ENCODE measurements at places on chromosomes 2 and 18.

DNA sequence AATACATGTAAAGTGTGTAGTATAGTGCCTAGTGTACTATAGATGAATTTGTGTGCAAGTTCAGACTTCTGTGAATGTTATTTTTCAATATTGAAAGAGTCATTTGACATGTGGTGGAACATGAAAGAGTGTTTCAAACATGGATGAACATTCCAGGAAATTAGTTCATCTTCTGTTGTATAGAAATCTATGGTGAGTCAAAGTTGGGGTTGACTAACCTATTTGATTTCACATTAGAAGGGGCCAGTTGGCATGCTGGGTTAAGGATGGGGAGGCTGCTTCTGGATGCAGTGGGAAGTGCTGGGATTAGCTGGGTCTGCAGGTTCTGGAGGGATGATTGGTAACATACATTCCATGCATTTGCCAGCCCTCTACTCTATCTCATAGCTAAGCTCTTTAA lies 50.6 kb downstream of the LYPD6B start:
- DNase-seq = no peak

DNA sequence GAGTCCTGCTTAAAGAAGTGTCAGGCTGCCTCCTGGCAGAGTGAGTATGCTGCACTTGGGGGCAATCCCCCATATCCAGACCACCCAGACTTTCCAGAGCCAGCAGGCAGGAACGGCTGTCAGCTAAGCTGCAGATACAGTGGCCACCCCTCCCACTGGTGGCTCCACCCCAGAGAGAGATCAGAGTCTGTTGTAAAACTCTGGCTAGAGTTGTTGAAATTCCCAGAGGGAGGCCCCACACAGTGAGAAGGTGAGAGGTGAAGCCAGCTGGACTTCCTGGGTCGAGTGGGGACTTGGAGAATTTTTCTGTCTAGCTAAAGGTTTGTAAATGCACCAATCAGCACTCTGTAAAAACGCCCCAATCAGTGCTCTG lies 533.8 kb upstream of the ACVR2A start:
- no peak for DNase-seq

GRCh38 chr2:50777954-50778353 lies 254.0 kb downstream of the NRXN1 start:
- peak; percentile 14 for DNase-seq

GRCh38 chr2:6724605-6725140 lies 141.0 kb downstream of the CMPK2 start:
- no peak for DNase-seq

DNA sequence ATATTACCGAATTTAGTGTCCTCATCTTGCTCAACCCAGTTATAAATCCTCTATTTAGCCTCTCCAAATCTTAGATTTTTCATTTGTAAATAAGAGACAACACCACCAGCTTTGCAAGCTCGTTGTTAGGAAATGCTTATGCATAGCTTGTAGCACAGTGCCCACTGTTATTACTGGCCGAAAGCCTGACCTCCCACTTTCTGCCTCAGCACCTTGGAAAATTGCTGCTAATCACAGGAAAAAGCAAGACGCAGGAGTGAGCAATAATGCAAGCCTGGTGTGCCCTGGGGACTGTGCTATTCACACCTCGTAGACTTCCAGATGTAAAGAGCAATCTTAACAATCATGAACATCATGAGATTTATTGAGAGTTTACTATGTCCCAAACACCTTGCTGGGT lies 124.2 kb upstream of the ARL4C start:
- DNase-seq = no peak

DNA sequence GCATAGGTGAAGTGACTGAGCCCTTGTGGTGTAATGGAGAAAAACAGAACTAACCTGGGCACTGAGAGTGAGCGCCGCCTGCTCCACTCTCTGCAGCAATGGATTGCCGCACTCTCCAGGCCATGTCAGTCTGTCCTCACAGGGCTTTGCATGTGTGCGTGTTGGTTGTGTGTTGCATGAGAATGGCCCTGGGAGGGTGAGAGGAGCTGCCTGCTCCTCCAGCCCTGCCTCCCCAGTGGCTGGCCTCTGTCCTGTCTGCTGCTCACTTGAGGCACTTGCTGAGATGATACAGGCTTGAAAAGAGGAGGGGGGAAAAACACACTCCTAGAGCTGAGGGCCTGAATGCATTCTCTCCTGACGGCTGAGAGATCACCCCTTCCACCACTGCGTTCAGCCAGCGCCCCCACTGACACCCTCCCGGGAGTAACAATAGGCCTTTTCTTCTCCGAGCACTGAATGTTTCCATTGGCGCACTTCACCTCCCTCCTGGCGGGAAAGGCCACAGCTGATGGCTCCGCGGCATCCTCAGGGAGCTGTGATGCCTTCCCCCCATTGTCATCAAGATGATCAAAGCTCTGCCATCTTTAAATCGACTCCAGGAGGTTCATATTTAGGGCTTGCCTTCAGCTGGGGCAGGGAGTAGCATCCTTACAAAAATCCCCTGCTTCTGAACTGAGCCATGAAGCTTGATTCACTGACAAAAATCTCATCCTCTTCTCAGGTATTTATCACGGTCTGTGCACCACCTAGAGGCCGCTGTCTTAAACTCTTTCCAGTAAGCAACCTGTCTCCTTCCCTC lies 49.9 kb upstream of the DAPL1 start:
- DNase-seq = peak; percentile 51

- peak; percentile 75 for DNase-seq
Measured at GRCh38 chr18:63676526-63677323, 15.0 kb upstream of the SERPINB3 start.

DNA sequence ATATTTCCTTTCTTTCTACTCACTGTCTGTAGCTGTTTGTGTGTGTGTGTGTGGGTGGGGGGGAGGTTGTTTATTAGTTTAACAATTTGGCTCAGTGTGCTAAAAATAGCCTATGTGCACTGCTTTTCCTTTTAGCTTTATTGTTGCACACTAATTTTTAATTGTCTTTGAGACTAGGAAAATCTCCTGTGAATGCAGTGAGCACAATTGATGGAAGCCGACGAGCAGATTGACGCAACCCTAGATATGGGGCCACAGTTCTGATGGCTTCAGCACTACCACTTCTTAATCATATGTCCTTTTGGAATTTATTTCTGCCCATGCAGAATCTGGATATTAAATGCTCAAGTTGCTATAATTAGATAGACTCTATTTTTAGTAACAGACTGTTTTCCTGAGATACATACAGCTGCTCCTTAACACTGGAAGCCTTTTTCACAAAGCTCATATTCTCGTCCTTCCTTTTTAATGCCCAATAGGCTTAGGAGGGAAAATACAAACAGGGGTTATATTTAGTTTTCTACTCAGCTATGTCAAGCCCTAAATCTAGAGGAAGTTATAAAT lies 109.1 kb downstream of the IRS1 start:
- DNase-seq = no peak

DNA sequence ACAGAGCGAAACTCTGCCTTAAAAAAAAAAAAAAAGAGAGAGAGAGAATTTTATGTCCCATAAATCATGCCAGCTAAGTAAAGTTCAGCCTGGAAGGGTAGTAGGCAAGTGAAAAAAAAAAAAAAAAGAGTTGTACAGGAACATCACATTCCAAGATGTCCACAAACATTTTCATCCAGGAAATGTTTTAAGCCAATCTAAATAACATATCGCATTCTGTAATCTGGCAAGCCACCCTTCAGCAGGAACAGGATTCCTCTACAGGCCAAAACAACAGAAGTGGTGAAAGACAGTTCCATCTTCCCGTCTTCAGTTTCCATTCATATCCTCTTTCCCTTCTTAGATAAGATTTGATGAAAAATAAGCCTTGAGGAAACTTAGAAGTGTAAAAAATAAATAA lies 1108.1 kb upstream of the DDX18 start:
- DNase-seq = no peak
